ENCODE measurements at places on chromosomes 11 and 22.

DNA sequence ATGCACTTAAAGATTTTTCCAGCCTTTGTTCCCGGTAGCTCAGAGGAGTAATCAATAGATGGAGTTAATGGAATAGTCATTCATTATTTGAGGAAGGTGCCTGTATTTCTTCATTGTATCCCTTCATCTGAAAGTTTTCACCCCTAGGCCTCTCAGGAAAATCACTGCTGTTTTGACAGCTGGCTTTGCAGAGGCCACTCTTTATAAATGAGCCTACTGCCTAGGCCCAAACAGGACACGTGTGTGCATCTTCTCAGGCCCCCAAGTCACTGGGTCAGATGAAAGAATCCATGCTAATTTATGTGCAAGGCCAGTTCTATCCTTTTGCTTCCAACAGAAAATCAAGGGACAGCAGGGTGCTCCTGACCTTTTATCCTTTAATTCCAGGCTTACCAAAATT, 76.8 kb downstream of the MPPED2 start:
- DNase-seq = no peak

GRCh38 chr11:13781153-13781552, 112.7 kb downstream of the FAR1 start:
- DNase-seq = no peak

DNA sequence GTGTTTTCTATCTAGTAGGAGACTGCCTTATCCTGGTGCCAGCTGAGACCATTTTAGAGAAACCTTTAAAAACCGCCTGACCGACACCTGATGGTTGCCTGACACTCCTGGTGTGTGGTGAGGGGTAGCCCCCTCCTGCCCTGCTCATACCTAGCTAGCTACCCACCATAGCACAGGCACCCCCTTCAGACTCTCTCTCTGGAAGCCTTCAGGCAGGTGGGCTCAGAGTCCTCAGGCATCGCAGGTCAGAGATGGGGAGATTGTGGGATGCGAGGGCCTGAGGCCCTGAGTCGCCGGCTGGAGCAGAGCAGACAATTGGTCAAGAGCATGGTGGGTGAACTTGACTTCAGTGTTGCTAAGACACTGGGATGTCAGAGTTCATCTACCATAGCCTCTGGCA, 424.6 kb downstream of the BRD1 start:
- no peak for DNase-seq

GRCh38 chr11:78868563-78868962, 293.9 kb upstream of the NARS2 start:
- no peak for DNase-seq

DNA sequence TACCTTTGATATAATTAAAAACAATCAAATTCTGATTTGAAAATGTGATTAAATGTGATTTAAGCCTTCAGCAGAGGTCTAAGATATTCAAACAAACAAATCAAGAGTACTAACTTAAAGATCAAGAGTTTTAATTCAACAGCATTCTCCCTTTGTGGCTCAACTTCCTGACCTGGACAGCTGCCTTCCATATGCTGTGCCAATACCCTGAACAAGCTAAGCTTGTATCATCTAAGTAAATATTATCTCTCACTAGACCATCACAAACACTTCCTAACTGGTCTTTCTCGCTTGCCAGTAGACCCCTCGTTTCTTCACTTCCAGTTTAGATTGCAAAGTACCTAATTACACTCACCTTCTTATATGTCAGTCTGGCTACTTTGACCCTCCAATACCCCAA, 35.9 kb upstream of the P4HA3 start:
- no peak for DNase-seq

DNA sequence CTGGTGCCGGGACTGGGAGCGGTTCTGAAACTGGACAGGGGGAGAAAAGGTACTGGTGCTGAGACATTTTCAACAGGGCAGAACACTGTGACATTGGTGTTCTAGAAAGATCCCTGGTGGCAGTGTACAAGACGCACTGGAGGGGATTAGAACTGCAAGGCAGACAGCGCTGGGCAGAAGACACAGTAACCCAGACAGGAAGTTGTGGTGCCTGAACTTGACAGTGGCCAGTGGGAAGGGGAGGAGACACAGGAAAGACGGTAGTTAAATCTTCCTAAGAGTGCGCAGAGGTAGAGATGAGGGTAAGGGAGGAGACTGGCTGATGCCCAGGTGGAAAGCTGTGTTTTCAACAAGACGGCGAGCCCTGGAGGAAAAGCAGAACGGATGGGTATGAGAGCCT, 24.5 kb downstream of the FAM227A start:
- DNase-seq = no peak

GRCh38 chr11:20980736-20981135, 311.4 kb downstream of the NELL1 start:
- DNase-seq = no peak

GRCh38 chr11:103648670-103649400, 387.6 kb upstream of the DDI1 start:
- no peak for DNase-seq

DNA sequence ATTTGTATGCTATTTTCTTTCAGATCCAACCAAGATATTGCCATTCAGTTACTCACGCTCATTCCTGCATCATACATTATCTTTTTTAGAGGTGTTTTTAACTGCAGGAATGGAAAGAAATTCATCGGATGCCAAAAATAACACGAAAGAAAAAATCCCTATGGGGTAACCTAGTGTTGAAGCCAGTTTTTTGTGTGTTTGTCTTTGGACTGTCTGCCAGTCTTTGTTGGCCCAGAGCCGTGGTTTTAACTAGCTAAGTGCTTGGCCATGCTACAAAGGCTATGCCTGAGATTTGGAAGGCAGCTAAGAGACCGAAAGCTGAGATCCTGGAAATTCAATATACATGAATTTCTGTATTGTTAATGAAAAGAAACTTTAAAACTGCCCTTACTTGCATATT, 309.8 kb upstream of the CNTN5 start:
- no peak for DNase-seq

DNA sequence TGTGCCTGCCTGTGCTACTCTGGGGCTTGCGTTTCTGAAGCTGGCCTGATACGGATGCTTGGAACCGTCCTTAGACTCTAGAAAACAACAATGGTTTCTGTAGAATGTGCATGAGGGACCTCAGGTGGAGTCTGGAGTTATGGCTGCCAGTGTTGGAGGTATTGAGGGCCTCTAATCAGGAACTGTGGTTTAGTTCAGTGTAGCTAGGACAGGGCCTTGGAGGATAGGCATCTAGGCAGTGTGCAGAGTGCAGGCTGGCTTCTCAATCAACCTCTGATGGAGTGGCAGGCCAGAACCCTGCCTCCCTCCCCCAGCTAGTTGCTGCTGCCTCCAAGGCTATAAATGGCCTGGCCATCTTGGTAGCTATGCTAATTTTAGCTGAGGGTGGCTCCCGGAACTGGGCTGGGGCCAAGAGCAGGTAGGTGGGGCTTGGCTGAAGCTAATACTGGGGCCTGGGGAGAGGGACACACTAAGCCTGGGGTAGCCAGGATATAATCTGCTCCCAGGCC, 4.0 kb downstream of the STIM1 start:
- DNase-seq = no peak
